ENCODE measurements at places on chromosomes 3 and 15.

GRCh38 chr3:183844606-183845005 is 19.2 kb upstream of the MAP6D1 start:
- DNase-seq, result peak; percentile 84

DNA sequence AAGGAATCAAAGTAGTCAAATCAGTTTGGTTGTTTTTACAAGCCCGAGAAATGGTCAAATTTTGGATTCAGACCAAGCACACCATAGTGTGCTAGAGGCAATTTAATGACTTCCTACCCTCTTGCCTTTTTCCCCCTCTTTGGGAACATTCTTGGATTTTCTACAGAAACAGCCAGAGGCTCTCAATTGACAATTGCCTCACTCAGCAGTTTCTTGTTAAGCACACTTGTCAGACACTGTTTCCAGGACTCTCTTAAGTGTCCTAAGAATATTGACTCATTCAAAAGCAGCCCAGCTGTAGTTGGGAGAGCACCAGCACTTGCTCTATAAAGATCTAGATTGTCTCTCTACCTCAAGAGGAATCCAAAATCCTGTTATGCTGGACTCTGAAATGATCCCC is 1.5 kb upstream of the SLC35G2 start:
- no peak for DNase-seq

GRCh38 chr3:158148218-158148617 is 38.3 kb downstream of the RSRC1 start:
- DNase-seq, result no peak

- DNase-seq, result peak; percentile 57
Measured at GRCh38 chr3:39637807-39638206, 170.3 kb downstream of the MOBP start.

- DNase-seq, result no peak
Measured at GRCh38 chr15:90603893-90604292, 74.2 kb downstream of the CRTC3 start.

- DNase-seq, result peak; percentile 48
Measured at GRCh38 chr15:88274553-88275460, 18.3 kb upstream of the NTRK3 start.

GRCh38 chr3:128242818-128243601 is 89.7 kb downstream of the EEFSEC start:
- DNase-seq, result no peak

DNA sequence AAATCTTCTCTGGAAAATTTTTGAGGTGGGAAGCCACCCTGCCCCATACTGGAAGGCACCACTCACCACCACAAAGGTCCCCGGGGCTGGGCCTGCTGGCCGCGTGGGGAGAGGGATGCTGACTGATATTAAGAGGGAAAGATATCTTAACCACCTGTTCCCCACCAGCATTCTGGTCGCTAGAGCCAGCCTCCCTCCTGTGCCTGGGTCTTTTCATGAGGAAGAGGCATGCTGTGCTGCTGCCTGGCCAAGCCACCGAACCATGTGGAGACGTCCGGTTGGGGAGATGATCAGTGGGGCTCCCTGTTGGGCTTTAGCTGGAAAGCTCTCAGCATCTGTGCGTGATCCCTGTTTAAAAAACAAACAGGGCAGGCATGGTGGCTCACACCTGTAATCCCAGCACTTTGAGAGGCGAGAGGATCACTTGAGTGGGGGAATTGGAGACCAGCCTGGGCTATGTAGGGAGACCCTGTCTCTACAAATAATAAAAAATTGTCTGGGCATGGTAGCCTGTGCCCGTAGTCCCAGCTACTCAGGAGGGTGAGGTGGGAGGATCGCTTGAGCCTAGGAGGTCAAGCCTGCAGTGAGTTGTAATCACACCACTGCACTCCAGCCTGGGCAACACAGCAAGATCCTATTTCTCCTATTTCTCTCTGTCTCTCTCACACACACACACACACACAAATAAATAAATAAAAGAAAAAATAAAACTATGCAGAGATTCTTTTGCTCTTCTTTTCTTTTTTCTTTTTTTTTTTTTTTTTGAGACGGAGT is 1.0 kb downstream of the KLHL18 start:
- no peak for DNase-seq

- DNase-seq, result no peak
Measured at GRCh38 chr3:13058346-13059120, 14.7 kb downstream of the IQSEC1 start.

GRCh38 chr3:100982710-100983109 is 10.5 kb downstream of the ABI3BP start:
- peak; percentile 69 for DNase-seq

- DNase-seq, result no peak
Measured at GRCh38 chr3:156727519-156728205, 53.3 kb downstream of the TIPARP start.

DNA sequence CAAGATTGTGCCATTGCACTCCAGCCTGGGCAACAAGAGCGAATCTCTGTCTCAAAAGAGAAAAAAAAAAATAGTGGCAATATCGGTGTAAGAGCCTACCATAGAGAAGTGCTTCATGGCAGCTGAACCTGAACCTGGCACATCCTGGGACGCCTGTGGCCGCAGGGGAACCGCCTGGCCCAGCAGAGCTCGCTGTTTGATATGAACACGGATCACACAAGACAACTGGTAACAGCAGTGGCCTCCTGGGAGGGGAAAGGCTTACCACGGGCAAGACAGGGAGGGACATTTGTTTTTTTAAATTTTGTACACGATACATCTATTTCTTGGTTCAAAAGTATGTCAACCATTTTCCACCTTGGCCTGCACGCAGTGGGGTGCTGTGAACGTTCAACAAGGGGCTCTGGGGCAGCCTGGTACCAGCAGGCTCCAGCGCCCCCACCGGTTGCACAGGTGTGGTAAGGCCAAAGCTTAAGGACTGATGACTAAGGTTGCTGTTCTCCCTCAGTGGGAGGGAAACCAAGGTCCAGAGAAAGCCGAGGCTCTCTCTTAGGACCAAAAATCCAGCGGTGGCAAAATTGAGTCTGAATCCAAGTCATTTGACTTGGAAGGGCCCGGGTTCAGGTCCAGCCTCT is 21.7 kb upstream of the EPHB3 start:
- no peak for DNase-seq

DNA sequence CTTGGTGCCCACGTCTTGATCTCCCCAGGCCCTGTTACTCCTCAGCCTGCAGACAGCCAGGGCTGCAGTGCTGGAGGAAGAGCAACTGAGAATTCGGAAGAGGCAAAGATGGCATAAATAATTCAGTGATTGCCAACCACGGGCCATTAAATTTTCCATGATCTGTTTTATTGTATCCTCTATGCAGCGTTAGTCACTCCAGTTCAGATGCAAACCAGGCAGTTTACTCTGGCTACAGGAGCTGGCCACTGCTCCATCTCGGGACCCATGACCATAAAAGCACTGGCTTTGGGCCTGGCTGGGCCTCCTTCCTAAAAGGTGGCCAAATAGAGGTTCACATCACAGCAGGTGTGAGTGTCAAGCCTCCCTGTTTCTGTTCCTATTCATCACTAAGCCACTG is 137.6 kb upstream of the TLE3 start:
- DNase-seq, result no peak

GRCh38 chr3:188760408-188760807 is 411.4 kb upstream of the TPRG1 start:
- peak; percentile 16 for DNase-seq

DNA sequence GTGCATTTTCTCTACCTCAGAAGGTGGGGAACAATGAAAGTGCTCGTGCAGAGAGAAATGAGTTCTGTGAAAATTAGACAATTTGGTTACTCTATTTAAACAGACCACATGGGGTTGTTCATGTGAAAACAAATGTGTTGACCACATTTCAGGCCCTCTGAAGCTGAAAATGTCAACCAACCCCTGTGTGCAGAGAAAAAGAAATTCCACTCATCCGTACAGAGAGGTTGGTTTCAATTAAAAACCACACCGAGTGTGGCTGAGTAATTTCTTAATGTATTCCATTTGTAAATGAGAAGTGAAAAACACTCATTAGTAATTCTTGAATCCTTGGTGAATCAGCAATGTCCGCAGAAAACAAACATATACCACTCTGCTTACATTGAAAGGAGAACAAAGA is 46.9 kb upstream of the SLC7A14 start:
- no peak for DNase-seq

GRCh38 chr15:56538901-56539545 is 74.1 kb upstream of the MNS1 start:
- DNase-seq, result no peak

- DNase-seq, result peak; percentile 54
Measured at GRCh38 chr15:36591536-36592411, 12.3 kb downstream of the CDIN1 start.

DNA sequence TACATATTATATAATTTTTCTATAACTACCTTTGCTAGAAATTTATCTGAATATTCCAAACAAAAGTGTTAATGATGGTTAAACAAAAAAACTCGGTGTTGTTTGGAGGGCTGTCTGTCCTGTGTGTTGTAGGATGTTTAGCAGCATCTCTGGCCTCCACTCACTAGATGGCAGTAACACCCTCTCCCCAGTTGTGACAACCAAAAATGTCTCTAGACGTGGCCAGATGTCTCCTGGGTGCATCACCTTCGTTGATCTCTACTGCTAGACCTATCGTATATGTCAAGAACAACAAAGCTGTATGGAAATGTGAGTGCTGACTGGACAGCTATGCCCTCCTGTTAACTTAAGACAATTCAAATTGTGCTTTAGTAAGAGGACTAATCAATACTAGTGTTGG is 14.1 kb downstream of the ANKRD34C start:
- no peak for DNase-seq

DNA sequence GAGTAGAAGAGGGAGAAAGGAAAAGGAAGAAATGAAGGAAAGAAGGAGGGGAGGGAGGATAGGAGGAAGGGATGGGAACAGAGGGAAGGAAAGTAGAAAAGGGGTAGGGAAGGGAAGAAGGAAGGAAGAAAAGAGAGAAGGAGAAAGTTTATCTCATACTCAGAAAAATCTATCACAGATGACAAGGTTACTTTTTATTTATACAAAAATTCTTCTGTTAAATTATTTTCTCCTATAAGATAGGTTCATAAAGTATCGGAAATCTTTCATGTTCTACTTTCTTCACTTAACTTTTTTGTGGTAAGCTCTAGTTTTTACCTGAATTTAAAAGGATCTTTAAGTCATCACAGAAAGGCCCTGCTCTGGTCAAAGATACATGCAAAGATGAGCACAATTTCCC is 38.1 kb downstream of the SI start:
- no peak for DNase-seq

GRCh38 chr3:107884028-107884427 is 206.8 kb downstream of the CD47 start:
- no peak for DNase-seq

- DNase-seq, result peak; percentile 81
Measured at GRCh38 chr3:192869131-192870031, 48.3 kb downstream of the MB21D2 start.

DNA sequence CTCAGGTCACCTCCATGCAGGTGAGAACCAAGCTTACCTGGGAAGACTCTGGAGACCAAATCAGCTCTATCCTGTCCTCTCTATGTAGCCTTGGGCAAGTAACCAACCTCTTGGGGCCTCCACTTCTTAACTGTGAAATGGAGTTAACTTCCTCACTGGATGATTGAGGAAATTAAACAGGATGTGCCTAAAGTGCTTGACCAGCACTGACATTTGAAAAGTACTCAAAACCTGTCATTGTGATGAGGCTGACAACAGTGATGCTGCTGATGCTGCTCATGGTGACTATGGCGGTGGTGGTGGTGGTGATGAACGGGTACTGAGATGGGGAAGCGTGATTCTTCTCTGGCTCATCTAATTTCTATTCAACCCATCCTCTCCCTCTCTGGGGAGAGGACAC is 22.3 kb downstream of the VIPR1 start:
- DNase-seq, result no peak

DNA sequence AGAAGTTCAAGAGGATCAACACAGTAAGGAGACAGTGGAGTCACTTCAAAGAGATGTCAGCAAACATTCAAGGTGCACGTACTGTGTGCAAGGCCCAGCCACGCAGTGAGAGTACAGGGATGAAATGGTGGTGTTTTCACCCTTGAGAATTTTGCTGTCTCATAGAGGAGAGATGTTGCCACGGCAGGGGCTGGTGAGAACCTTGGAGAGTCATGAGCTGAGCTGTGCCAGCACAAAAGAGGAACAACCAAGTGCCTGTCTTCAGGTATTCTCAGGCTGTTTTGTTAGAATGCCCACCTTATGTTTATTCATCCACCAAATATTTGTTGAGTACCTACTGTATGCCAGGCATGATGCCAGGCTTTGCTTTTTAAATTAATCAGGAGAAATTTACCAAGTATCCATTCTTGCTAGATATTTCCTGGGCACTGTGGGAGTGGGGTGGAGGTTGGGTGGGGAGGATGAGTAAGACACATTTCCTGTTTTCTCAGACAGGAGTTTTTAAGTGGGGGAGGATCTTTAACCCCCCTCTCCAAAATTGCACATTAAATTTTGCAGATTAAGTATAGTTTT is 72.6 kb downstream of the SLC6A11 start:
- DNase-seq, result no peak

DNA sequence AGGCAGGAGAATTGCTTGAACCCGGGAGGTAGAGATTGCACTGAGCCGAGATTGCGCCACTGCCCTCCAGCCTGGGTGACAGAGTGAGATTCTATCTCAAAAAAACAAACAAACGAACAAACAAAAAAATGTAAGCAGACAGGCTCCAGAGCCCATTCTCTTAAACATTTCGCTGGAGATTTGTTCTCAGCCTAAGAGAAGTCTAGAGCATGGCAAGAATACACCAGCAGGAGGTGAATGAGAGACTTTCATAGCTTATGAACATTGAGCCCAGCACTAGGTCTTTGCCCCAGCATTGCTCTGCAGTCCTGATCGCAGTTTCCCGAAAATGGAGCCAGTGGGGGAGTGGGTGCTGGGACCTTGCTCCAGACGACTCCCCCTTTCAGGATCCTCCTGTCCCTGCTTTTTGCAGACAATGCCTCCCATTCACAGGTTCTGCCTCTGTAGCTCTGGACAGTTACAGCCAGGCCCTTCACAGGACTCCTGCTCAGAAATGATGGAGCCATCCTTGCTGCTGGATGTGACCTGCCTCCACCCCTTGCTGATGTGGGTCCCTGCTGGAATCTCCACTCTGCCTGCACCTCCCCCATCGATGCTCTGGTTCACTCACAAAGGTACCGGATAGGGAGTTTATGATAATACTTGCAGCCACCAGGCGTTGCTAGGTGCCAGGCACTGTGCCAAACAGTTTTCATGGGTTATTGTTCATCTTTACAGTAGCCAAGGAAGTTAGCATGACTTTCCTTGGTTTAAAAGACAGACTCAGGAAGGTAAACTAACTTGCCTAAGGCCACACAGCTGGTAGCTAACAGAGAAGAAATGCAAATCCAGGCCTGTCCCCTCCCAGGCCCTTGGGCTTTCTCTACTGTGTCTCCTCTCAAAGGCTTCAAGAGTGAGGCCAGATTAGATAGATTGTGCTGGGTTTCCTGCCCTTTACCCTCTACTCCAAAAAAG is 329.7 kb upstream of the TLE3 start:
- no peak for DNase-seq

GRCh38 chr3:10942690-10943205 is 49.8 kb upstream of the SLC6A1 start:
- DNase-seq, result no peak
